ENCODE measurements at places on chromosomes 16 and 17. TPM values are rescaled to one million over a fixed set of nuclear protein-coding genes. Genes with fewer than 3 reads are reported as not detected.

HOXB4 gene
- total RNA-seq, result not detected

GRCh38 chr17:1179112-1179817 is 516 bp downstream of the ABR start:
- H3K27ac ChIP-seq, result no peak overlapping the region
- H3K4me3 ChIP-seq, result peak overlapping the region; percentile 90
- no peaks in the 10 kb centered on the region for H3K36me3 ChIP-seq
- peaks cover 3% of the 10 kb centered on the region for H3K27me3 ChIP-seq
- DNase-seq, result no peak

RAI1 gene
- total RNA-seq, result 1.5 TPM

GRCh38 chr16:68194251-68194650 is 41.7 kb downstream of the ESRP2 start:
- DNase-seq, result no peak
- no peaks in the 10 kb centered on the region for H3K27me3 ChIP-seq
- H3K27ac ChIP-seq, result no peak overlapping the region
- no peak overlapping the region for H3K4me3 ChIP-seq
- no peaks in the 10 kb centered on the region for H3K4me1 ChIP-seq

DNA sequence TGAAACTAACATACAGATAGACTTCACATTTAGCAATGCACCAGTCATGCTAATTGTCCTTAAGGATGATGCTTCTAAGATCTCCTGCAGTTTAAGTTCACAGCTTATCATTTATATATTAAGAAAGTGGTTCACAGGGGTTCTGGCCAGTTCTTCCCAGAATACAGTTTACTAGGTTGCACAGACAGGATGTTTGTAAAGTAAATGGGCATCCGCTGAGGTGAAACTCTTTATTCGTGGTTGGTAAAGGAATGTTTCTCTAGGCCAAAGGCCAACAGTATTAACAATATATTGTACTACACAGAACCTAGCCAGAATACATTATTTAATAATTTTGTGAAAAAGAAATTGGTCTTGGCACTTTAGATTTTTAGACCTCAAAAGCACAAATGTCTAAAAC is 1427.3 kb downstream of the CDH8 start:
- DNase-seq, result no peak
- H3K27ac ChIP-seq, result no peak overlapping the region
- no peaks in the 10 kb centered on the region for H3K36me3 ChIP-seq
- H3K27me3 ChIP-seq, result no peaks in the 10 kb centered on the region
- H3K4me1 ChIP-seq, result no peaks in the 10 kb centered on the region

SLFN14 gene
- not detected for total RNA-seq

- H3K27ac ChIP-seq, result no peak overlapping the region
- H3K27me3 ChIP-seq, result no peaks in the 10 kb centered on the region
- no peak overlapping the region for H3K4me3 ChIP-seq
- no peak for DNase-seq
- no peaks in the 10 kb centered on the region for H3K4me1 ChIP-seq
Measured at GRCh38 chr17:66667491-66668030, 167.4 kb upstream of the CACNG5 start.

- H3K27me3 ChIP-seq, result peaks cover 2% of the 10 kb centered on the region
- peaks cover 8% of the 10 kb centered on the region for H3K4me1 ChIP-seq
- no peak overlapping the region for H3K4me3 ChIP-seq
- H3K27ac ChIP-seq, result no peak overlapping the region
Measured at GRCh38 chr16:12896562-12896961, 4.8 kb upstream of the SHISA9 start.

DNA sequence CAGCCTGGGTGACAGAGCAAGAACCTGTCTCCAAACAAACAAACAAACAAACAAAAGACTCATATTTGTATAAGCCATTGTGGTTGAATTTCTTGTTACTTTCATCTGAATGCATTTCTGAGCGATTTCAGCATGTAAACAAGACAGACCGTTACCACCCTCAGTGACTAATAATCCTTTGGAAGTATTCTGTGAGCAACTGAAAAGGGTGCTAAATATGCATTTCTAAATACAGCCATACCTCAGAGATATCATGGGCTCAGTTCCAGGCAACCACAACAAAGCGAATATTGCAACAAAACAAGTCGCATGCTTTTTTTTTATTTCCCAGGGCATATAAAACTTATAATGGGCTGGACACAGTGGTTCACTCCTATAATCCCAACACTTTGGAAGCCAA is 109.0 kb downstream of the USP31 start:
- H3K36me3 ChIP-seq, result no peaks in the 10 kb centered on the region
- H3K27ac ChIP-seq, result no peak overlapping the region
- H3K27me3 ChIP-seq, result no peaks in the 10 kb centered on the region
- DNase-seq, result no peak
- H3K4me1 ChIP-seq, result no peaks in the 10 kb centered on the region
- no peak overlapping the region for H3K4me3 ChIP-seq

GRCh38 chr17:57328109-57328882 is 72.0 kb downstream of the MSI2 start:
- H3K4me3 ChIP-seq, result no peak overlapping the region
- no peaks in the 10 kb centered on the region for H3K4me1 ChIP-seq
- peaks cover 16% of the 10 kb centered on the region for H3K36me3 ChIP-seq
- no peak for DNase-seq
- H3K27me3 ChIP-seq, result no peaks in the 10 kb centered on the region
- H3K27ac ChIP-seq, result no peak overlapping the region

DRC3 gene
- 0.31 TPM for total RNA-seq

DNA sequence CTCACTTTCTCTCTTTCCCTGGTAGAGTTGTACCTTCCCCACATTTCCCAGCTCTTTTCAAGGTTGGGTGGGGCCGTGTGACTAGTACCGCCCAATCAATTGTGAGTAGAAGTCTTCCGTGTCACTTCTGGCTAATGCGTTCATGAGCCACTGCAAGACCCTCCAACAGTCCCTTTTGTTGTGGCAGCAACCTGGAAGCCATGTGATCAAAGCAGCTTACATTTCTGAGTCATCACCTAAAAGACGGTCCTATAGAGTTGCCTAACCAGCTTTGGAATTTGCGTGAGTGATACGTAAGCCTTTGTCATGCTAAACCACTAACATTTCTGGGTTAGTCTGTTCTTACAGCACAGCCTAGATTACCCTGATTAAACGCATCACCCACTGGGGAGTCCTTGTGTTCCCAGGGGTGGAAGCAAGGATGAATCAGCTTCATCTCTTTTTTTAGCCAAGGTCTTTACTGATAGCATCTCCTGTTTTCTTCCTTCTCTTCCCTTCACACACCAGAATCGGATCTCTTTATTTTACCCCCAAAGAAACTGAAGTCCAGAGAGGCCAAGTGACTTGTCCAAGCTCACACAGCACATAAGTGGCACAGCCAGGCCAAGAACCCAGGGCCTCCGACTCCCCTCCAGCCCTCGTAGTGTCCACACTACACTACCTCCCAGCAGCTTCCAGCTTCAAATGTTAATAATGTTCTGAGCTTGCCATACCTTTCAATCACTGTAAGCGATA is 366.3 kb upstream of the XYLT1 start:
- no peaks in the 10 kb centered on the region for H3K36me3 ChIP-seq
- no peaks in the 10 kb centered on the region for H3K27me3 ChIP-seq
- peak overlapping the region; percentile 43 for H3K27ac ChIP-seq
- H3K4me1 ChIP-seq, result peaks cover 6% of the 10 kb centered on the region

- no peak for DNase-seq
- no peaks in the 10 kb centered on the region for H3K4me1 ChIP-seq
- no peak overlapping the region for H3K4me3 ChIP-seq
- H3K27me3 ChIP-seq, result no peaks in the 10 kb centered on the region
- peaks cover 7% of the 10 kb centered on the region for H3K36me3 ChIP-seq
Measured at GRCh38 chr16:86212706-86213436, 297.5 kb upstream of the FOXF1 start.

TP53TG3B gene
- not detected for total RNA-seq

DNA sequence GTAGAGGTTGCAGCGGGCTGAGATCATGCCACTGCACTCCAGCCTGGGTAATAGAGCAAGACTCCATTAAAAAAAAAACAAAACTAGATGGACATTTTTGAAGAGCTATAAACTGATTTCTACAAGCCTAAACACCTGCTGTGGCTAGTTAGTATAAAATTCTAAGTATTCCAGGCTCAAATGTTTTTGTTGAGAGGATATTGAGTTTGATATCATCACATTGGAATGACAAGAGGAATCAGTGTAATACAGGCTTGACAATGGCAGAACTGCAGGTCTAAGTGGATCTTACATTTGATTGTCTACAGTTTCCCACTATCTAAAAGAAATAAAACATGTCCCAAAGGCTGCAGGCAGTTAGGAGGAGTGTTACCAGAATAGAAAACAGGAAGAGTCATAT is 23.9 kb upstream of the DLX3 start:
- no peak overlapping the region for H3K27ac ChIP-seq
- H3K4me3 ChIP-seq, result no peak overlapping the region
- no peaks in the 10 kb centered on the region for H3K27me3 ChIP-seq
- peaks cover 8% of the 10 kb centered on the region for H3K36me3 ChIP-seq
- DNase-seq, result no peak
- H3K4me1 ChIP-seq, result no peaks in the 10 kb centered on the region

SYT17 gene
- 2.6 TPM for total RNA-seq

DNA sequence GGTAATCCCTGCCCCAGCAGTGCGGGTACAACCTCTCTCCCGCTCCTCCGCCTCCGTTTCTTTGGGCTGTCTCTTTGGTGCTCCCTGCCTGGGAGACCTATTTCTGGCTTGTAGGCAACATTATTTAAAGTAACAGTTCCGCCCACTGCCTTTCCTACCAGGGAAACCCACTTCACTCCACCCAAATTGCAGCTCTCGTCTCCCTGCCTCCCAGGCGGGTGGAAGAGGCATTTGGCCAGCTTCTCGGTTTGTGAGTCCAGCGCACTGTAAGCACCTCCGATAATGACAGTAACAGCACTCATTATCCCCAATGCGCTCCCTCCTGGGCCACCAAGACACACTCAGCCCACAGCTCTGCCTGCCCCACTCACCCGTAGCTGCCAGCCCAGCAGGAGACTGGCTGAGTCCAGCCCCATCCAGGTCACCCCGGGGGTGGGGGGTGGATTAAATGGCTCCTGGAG is 165.1 kb upstream of the CDC42EP4 start:
- no peak overlapping the region for H3K4me3 ChIP-seq
- no peak overlapping the region for H3K27ac ChIP-seq
- no peak for DNase-seq
- H3K36me3 ChIP-seq, result peaks cover 5% of the 10 kb centered on the region
- H3K4me1 ChIP-seq, result peaks cover 3% of the 10 kb centered on the region

- no peaks in the 10 kb centered on the region for H3K4me1 ChIP-seq
- no peak for DNase-seq
- H3K36me3 ChIP-seq, result no peaks in the 10 kb centered on the region
- no peaks in the 10 kb centered on the region for H3K27me3 ChIP-seq
- no peak overlapping the region for H3K27ac ChIP-seq
Measured at GRCh38 chr16:86086471-86086870, 187.5 kb downstream of the IRF8 start.

- peaks cover 33% of the 10 kb centered on the region for H3K36me3 ChIP-seq
- H3K27ac ChIP-seq, result no peak overlapping the region
- no peaks in the 10 kb centered on the region for H3K4me1 ChIP-seq
- no peak overlapping the region for H3K4me3 ChIP-seq
- no peak for DNase-seq
Measured at GRCh38 chr16:15636392-15636873, 6.5 kb downstream of the MARF1 start.

TPSG1 gene
- total RNA-seq, result not detected

GRCh38 chr17:45578516-45579455 is 88.3 kb upstream of the PLEKHM1 start:
- peak; percentile 28 for DNase-seq
- no peak overlapping the region for H3K4me3 ChIP-seq
- H3K4me1 ChIP-seq, result peaks cover 5% of the 10 kb centered on the region
- H3K36me3 ChIP-seq, result peaks cover 39% of the 10 kb centered on the region

- H3K4me1 ChIP-seq, result peaks cover 4% of the 10 kb centered on the region
- no peak overlapping the region for H3K27ac ChIP-seq
- no peaks in the 10 kb centered on the region for H3K27me3 ChIP-seq
- no peak overlapping the region for H3K4me3 ChIP-seq
- peak; percentile 66 for DNase-seq
- peaks cover 26% of the 10 kb centered on the region for H3K36me3 ChIP-seq
Measured at GRCh38 chr17:81706757-81707624, 3.8 kb downstream of the MRPL12 start.

GRCh38 chr17:16304830-16305229 is 48.4 kb downstream of the CENPV start:
- H3K27ac ChIP-seq, result no peak overlapping the region
- DNase-seq, result peak; percentile 67
- no peaks in the 10 kb centered on the region for H3K27me3 ChIP-seq
- peaks cover 3% of the 10 kb centered on the region for H3K36me3 ChIP-seq
- H3K4me1 ChIP-seq, result no peaks in the 10 kb centered on the region

CUEDC1 gene
- 6.5 TPM for total RNA-seq

CCL11 gene
- not detected for total RNA-seq

- no peak for DNase-seq
- no peak overlapping the region for H3K27ac ChIP-seq
- H3K4me3 ChIP-seq, result no peak overlapping the region
Measured at GRCh38 chr17:49217651-49218413, 7.3 kb downstream of the ABI3 start.

- no peaks in the 10 kb centered on the region for H3K36me3 ChIP-seq
- H3K4me1 ChIP-seq, result no peaks in the 10 kb centered on the region
Measured at GRCh38 chr16:85056211-85056748, 28.7 kb downstream of the KIAA0513 start.

DNA sequence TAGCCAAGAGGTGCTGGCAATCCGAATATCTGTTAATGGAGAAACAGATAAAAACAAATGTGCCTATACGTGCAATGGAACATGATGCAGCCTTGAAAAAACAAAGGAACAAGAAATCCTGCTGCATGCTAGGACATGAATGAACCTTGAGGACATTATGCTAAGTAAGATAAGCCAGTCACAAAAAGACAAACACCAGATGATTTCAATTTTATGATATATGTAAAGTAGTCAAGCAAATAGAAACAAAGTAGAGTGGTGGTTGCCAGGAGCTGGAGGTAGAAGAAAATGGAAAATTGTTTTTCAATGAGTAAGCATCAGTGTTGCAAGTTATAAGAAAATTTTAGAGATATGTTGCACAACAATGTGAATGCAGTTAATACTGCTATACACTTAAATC is 409.7 kb upstream of the CDH8 start:
- DNase-seq, result no peak
- H3K27ac ChIP-seq, result no peak overlapping the region
- H3K27me3 ChIP-seq, result no peaks in the 10 kb centered on the region
- peaks cover 2% of the 10 kb centered on the region for H3K4me1 ChIP-seq
- H3K36me3 ChIP-seq, result peaks cover 4% of the 10 kb centered on the region

TAC4 gene
- total RNA-seq, result not detected

DNA sequence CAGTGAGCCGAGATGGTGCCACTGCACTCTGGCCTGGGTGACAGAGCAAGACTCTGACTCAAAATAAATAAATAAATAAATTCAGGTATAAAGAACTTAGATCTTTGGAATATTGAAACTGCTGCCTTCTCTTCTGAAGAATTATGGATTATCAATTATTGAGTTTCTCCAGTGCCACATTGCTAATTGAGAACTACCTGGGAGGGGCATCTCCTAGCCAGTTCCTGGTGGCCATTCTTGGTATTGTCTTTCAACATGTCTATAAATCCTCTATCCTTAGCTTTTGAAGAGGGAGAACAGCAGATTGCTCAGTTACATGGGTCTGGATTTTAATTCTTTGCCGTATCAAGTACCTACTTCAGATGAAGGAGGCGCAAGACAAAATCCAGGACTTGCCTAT is 29.2 kb downstream of the CALCOCO2 start:
- no peak overlapping the region for H3K27ac ChIP-seq
- no peaks in the 10 kb centered on the region for H3K27me3 ChIP-seq
- 0 out of 2 replicates have a peak, but pooled peaks cover 4% of the 10 kb centered on the region for H3K4me1 ChIP-seq
- H3K36me3 ChIP-seq, result no peaks in the 10 kb centered on the region
- no peak for DNase-seq

Measured in H9 (cell line).